ENCODE measurements at places on chromosomes 2 and 18.

GRCh38 chr2:203591642-203592041 is 56.5 kb upstream of the RAPH1 start:
- DNase-seq, result no peak

DNA sequence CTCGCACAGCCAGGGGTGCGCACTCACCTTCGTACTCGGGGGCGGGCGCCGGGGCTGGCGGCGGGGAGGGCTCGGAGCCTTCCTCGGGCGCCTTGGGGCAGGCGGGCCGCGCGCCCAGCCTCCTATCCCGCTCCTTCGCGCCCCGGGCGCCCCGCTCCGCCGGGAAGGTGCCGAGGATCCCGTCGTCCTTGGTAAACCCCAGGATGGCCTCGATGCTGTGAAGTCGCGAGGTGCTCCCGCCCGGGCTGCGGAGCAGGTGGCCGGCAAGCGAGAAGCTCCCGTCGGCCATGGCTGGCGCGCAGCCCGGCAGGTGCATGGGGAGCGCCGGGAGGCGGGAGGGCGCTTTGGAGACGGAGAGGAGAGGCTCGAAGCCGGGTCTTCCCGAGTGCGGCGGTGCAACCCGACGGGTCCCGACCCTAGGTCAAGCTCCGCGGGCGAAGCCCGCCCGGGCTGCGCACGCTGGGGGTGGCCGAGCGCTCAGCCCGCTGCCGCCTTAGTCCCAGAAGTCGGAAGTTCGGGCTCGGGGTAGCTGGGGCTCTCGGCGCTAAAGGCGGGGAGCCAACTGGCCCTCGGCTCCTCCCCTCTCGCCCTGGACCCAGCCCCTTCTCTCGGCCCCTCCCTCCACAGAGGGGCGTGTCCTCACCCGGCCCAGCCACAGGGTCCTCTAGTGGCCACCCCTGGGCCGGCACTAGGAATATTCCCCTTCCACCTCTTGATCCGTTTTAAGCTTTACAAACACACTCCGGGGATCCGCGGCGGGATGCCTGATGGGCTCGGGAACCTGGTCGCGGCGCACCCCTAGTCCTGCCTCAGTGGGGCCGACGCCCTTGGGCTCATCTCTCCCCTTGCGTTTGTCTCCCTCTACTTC is at the start of gene RAX:
Gene RAX (minus strand): TSS at position 564 of the 868 bp plus-strand sequence. CDS start 248 bp downstream, at position 316.
- peak; percentile 30 for DNase-seq

GRCh38 chr18:46329736-46330246 is 225.6 kb downstream of the HAUS1 start:
- no peak for DNase-seq

DNA sequence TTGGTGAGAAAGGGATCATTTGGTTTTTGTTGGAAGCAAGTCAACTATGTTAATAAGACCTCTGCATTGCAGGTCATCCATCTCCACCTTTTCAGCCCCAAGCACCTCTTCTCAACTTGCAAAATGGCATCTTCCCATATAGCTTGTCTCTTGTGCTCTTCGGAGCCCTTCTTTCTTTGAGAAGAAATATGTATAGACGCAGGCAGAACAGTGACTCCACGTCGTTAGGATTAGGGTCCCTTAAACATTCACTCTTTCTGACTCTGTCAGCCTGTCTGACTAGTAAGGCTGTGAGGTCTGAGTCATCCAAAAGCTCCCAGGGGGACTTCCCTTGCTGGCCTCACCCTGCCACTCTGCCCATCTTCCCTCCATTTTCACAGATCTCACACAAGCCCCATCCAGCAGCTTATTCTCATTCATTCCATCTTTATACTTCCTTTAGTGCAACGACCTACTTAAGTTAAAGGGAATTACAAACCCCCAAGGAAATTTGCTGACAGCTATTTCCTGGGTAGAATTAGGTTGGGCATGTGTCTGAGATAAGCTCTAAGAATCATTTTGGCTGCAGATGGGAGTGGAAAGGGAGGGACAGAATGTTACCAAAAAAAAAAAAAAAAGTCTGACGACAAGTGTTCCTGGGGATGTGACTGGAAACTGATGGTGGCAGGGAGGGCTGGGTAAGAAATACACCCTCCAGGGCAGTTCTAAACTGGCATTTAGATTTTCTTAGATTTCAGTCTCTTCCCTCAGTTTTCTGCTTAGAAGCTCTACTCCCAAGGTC is 37.7 kb upstream of the MEX3C start:
- DNase-seq, result no peak

DNA sequence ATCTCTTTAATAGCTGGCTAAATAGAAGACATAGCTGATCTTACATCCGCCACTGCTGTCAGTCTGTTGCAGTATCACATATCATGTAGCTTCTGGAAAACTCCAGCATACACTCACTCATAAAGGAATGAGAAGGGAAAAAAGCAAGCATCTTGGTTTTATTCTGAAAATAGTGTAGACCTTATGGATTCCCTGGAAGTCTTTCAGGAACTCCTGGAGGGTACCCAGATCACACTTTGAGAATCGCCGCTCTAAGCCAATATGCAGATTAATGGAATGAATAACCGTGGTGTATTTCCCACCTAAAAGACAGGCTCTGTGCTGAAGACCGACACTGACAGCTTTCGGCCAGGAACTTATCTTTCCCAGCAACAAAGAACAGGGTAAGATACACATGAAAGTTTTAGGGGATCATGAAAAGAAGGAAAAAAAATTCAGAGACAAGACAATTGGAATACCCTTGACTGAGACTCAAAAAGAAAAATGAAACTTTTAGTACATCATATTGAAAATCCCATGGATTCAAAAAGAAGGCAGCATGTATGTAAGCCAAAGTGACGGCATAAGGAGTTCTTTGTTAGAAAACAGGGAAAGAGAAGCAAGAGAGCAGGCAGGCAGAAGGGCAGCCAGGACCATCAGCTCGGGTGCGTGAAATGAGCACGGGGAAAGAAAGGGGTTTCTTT is 56.4 kb upstream of the SEC11C start:
- DNase-seq, result no peak

DNA sequence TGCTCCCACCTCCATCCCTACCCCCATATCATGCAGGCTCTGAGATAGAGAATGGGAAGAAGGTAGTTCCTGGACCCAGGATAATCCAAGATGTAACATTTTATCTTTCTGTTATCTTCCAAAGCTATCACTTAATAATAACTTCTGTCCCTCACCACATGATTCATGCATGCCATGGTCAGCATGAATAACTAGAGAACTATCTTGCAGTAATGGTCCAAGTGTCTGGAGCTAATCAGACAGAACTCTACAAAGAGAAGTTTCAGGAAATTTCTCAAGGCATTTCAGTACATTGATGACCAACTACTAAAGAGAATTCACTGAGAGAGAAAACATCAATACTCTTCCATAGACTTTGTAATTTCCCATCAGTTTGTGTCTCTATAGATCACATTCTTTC is 1469.7 kb upstream of the PIK3C3 start:
- no peak for DNase-seq

DNA sequence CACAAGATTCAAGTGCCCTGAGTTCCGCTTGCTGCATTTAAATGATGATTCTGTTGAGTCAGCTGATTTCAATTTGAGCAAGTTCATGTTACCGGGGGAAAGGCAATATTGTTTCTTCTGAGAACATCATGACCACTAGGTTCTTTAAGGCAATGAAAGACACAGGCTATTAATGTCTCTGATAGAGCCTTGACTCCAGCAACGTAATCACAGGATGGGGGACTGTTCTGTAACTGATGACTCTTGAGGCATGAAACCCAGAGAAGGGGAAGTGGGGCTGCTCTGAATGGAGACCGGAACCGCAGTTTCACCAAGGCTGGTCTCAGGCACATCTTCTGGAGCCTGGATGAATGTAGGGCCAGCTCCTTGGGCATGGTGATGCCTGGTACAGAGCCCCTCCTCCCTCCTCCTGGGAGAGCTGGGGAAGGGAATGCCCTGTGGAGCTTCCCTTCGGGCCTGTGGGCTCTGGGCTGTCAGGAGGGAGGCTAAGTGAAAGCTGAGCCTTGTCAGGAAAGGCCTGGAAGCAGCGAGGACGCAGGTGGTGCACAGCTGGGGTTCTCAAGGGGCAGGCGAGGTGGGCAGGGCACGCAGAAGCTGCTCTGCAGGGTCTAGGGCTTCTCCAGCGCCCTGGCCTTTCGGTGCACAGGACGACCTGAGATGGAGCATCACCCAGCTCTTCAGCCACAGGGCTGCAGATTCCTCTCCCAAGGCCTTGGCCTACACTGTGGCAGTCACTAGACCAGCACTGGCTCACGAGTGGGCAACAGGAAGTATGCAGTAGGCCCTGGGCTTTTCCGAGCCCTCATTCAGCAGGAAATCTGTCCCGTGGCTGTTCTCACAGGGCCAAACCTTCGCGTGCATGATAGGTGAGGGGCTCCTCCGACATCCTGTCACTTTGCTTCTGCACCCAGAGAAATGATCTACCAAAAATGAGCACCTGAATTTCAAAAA is 36.6 kb upstream of the PRLH start:
- DNase-seq, result peak; percentile 53

DNA sequence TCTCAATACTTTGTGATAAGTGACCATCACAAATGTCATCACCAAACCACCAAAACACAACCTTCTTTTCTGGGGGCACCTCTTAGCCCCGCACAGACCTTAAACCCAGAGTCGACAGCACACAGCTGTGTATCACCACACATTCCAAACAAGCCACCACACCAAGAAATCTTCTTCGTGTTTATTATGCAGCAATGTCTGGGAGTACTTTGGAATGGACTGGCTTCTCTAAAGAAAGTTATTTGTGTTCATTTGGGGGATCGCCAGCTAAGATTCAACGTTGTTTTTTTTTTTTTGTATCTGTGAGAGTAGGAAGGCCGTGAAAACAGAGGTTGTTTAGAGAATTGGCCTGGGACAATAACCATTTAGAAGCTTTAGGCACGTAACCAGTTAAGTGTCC is 1.1 kb upstream of the MTA3 start:
- no peak for DNase-seq

DNA sequence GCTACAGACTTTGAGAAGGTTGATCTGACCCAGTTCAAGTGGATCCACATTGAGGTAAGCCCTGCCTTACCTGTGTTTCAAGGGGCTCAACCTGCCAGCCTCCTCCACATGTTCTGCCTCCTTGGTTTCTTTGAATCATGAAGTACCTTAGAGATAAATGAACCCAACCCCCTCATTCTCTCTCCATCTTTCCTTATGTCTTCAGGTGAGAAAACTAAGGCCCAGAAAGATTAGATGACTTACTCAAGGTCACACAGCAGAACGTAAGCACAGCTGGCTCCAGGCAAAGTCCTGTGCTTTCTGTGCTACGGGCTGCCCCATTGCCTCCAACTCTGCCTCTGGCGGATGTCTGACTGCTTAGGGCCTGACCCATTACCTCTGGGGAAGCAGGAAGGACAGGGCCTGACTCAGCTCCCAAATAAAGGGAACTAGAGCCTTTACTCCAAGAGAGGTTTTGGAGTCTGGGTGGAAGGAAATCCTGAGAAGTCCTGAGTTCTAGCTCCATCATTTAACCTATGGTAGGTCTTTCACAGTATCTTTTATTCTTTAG is 10.3 kb downstream of the KHK start:
- DNase-seq, result no peak

DNA sequence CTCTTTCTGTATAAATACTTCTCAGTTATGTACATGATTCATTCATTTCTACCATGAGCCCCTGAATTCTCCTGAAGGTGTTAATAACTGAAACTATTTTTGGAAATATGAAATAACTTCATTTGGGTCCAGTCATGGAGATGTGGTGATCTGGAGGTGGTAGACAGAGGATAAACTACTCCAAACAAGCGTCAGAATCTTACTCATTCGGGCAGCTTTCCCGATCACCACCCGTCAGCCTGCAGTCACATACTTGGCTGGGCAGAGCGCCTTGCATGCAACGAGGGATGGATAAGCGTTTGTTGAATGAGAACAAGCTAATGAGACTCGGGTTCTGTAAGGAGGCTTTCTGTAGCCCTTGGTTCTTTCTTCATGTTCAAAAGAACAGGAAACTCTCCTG is 222.7 kb downstream of the CD226 start:
- DNase-seq, result no peak

DNA sequence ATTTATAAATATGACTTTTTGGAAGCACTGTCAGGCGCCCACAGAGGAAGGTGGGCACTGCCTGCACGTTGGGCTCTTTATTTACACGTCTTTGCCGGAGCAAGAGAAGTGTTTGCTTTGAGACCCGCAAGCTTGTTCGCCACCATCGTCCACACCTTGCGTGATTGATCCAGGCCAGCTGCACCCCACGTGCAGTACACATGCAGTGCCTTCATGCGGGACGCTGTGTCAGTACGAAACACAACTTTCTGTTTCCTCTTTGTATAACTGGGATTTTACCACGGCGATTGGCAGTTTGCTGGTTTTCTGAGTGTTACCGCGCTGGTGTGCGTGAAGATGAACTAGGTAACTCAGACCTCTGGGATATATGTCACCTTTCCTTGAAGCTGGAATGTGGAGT is 571.0 kb upstream of the SALL3 start:
- DNase-seq, result no peak

DNA sequence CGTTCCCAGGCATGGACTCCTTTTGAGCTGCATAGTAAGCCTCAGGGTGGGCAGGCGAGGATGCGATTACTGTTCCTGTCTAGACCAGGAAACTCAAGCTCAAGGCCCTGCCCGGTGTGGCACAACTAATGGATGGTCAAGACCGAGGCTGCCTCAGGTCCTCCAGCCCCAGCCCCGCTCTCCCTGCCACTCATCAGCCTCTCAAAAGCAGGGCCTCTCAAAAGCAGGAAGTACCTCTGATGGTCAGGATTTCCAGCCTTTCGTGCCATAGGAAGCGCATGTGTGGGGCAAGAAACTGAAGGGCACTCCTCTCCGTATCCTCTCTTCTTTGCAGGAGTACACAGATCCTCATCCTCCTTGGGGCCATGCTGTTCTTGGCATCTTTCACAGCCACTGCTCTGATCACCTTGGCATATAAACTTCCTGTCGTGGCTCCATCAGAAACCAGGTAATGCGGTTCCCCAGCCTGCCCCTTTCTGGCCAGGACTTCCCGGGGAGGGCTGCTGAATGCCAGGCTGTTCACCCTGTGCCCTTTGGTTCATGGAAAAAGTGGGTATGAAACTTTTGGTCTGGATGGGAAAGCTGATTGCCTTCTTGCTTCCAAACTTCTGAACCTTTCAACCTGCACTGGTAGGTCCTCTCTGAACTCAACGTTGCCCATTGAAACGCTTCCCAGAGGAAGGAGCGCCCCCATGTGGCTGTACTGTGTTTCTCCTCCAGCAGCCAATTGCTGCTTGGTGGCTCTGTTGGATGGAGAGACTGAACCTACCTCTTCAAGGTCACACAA is 82.8 kb upstream of the SEC11C start:
- peak; percentile 48 for DNase-seq

- DNase-seq, result no peak
These were observed 242.1 kb upstream of the RND3 start for GRCh38 chr2:150729495-150729955.

GRCh38 chr2:200604571-200605255 is 18.9 kb downstream of the AOX1 start:
- DNase-seq, result no peak

DNA sequence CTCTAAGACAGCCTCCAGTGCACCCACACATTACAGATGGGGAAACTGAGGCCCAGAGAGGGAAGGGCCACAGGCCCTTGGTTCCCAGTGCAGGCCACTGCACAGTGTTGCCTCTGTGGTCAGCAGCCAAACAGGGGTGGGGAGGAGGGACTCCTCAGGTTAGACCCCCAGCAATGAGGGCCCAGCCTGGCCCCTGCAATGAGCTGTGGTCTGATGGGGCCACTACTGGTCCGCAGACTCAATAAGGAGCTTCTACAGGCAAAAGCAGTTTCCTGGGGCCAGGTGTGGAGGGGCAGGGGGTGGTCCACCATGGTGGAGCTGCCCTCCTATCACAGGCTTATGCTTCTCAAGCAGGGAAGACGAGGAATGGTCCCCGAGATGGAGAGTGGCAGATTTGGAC is 87.6 kb downstream of the HS1BP3 start:
- DNase-seq, result no peak

GRCh38 chr2:1632002-1632348 is 112.3 kb downstream of the PXDN start:
- no peak for DNase-seq

All from GM18507 (cell line).